ENCODE measurements at places on chromosomes 3 and 15.

GRCh38 chr3:188546835-188547670 lies 393.1 kb downstream of the LPP start:
- DNase-seq: no peak

- DNase-seq: no peak
Observed at GRCh38 chr3:151195826-151196225, 7.2 kb downstream of the GPR171 start.

- no peak for DNase-seq
Observed at GRCh38 chr3:154981201-154981600, 98.9 kb upstream of the MME start.

- DNase-seq: no peak
Observed at GRCh38 chr3:23490459-23490858, 287.3 kb downstream of the UBE2E2 start.

DNA sequence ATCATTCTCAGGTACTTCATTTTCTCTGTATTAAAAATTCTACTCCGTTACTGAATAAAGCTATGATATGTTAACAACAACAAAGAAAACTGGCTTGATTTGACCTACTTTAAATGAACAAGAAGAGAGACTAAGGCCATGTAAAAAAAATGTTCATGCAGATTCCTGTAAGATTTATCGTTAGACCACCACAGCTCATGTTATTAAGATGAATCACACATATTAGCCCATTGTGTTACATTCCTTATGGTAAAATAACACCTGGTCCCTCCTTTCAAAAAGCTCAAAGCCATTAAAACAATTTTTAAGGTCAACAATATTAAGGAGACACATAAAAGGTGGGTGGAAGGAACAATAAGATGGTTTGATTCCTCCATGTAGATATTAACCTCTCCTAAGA lies 6.3 kb downstream of the THOC7 start:
- DNase-seq: no peak

GRCh38 chr3:58064923-58065638 lies 56.9 kb downstream of the FLNB start:
- no peak for DNase-seq

- no peak for DNase-seq
Observed at GRCh38 chr3:157388976-157389375, 47.7 kb upstream of the PTX3 start.

GRCh38 chr15:57607570-57608000 lies 15.9 kb downstream of the MYZAP start:
- DNase-seq: no peak
